ENCODE measurements at places on chromosomes 4 and X. TPM values are rescaled to one million over a fixed set of nuclear protein-coding genes. Genes with fewer than 3 reads are reported as not detected.

Gene FSTL5
- polyA plus RNA-seq = not detected

Gene NEIL3
- not detected for polyA plus RNA-seq

Gene CCDC149
- polyA plus RNA-seq = not detected

Gene MAGEA8
- polyA plus RNA-seq = not detected

Gene FAM200B
- polyA plus RNA-seq = 13.7 TPM

Gene DRP2
- polyA plus RNA-seq = 0.04 TPM

Gene GPR78
- not detected for polyA plus RNA-seq

Gene ADAM29
- polyA plus RNA-seq = not detected
